ENCODE measurements at places on chromosomes 2 and 18.

DNA sequence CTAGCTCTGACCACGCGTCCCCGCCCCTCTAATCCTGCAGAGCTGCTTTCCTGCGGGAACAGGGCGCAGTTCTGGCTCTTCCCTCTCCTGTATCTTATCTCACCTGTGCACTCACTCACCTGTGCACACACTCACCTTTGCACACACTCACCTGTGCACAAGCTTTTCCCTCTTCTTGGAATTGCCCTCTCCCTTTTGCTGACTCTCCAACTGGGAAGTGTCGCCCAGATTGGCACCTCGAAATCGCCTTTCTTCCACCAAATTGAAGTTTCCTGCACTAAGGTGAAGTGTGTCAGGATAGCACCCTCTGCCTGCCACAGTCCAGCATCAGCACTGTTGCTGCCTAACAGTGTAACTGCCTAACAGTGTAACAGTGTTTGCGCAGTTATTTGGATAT is 566 bp upstream of the CMPK2 start:
- H3K4me1 ChIP-seq: peaks cover 16% of the 10 kb centered on the region
- H3K4me3 ChIP-seq: peak overlapping the region; percentile 88
- H3K27me3 ChIP-seq: no peaks in the 10 kb centered on the region
- no peak for DNase-seq

GRCh38 chr2:36289731-36290130 is 65.8 kb upstream of the CRIM1 start:
- no peaks in the 10 kb centered on the region for H3K27me3 ChIP-seq
- peaks cover 1% of the 10 kb centered on the region for H3K4me1 ChIP-seq

- peaks cover 15% of the 10 kb centered on the region for H3K36me3 ChIP-seq
- H3K4me1 ChIP-seq: peaks cover 2% of the 10 kb centered on the region
- DNase-seq: no peak
- H3K27ac ChIP-seq: no peak overlapping the region
- H3K27me3 ChIP-seq: no peaks in the 10 kb centered on the region
Observed at GRCh38 chr2:8821276-8822217, 15.9 kb downstream of the KIDINS220 start.

DNA sequence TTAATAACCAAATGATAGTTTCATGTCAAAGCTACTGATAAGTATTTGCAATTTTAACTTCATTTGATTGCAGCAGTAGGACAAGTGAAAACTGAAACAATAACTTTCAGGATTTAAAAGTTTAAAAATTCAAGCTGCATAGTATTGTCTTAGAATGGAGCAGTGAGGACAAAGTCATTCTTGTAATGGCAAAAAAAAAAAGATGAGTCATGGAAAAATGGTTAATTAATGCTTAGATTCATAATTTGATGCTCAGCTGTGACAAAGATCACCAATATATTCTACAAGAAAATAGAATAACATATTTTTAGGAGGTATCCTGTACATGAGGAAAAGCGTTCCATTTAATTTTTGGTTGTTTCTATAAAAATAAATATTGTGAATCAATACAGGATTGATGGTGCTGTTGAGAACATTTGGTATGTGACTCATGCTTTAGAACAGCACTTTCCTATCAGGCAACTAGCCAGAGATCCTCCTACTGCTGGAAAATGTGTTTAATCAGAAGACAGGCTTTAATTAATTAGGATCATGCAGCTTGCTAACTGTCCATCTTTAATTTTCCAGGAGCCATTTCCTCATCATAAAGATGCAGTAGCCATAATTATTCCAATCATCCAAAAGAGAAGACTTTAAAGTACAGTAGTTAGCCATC is 239.0 kb upstream of the MMADHC start:
- no peaks in the 10 kb centered on the region for H3K27me3 ChIP-seq
- no peaks in the 10 kb centered on the region for H3K4me1 ChIP-seq
- DNase-seq: no peak
- H3K36me3 ChIP-seq: no peaks in the 10 kb centered on the region

- no peaks in the 10 kb centered on the region for H3K27me3 ChIP-seq
- no peak overlapping the region for H3K4me3 ChIP-seq
- no peak for DNase-seq
- peaks cover 77% of the 10 kb centered on the region for H3K4me1 ChIP-seq
- no peak overlapping the region for H3K27ac ChIP-seq
Observed at GRCh38 chr2:238285653-238286082, 2.7 kb downstream of the PER2 start.

- peaks cover 60% of the 10 kb centered on the region for H3K4me1 ChIP-seq
- H3K27ac ChIP-seq: peak overlapping the region; percentile 93
- peaks cover 42% of the 10 kb centered on the region for H3K36me3 ChIP-seq
- H3K4me3 ChIP-seq: peak overlapping the region; percentile 29
- no peak for DNase-seq
Observed at GRCh38 chr18:77124452-77124922, 8.1 kb downstream of the MBP start.

DNA sequence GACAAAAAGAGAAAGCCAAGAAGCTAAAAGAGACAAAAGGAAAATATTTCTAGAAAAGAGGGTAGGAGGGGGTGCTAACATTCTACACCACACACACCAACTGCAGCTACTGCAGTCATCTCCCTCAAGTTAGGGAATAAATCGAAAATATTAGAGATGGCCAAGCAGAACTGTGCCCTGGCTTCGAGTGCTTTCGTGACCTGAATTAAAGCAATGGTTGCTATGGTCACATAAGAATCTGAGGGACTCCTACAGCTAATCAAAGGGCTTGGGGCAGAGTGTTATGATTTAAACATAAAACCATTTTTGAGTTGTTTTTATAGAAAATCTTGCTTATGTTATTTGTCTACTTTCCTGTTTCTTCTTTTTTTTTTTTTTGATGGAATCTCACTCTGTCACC is 159.6 kb upstream of the HNRNPA3 start:
- no peak overlapping the region for H3K27ac ChIP-seq
- H3K4me3 ChIP-seq: no peak overlapping the region
- H3K27me3 ChIP-seq: peaks cover 7% of the 10 kb centered on the region
- H3K36me3 ChIP-seq: no peaks in the 10 kb centered on the region
- H3K4me1 ChIP-seq: no peaks in the 10 kb centered on the region
- no peak for DNase-seq

DNA sequence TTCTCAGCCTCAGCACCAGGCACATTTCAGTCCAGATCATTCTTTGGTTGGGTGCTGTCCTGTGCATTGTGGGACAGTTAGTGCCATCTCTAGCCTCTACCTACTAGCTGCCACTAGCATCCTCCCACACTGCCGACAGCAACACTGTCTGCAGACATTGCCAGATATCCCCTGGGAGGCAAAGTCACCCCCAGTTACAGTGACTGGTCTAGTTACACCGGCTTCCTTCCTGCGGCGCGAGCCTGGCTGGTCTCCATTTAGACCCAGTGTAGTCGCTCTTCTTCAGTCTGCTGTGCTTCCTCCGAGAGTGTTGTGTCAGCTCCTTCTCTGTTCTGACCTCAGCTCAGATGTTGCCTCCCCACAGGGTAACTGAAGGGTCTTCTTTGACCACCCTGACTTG is 283.1 kb downstream of the PHLPP1 start:
- no peak overlapping the region for H3K27ac ChIP-seq
- peaks cover 14% of the 10 kb centered on the region for H3K4me1 ChIP-seq
- no peak overlapping the region for H3K4me3 ChIP-seq
- DNase-seq: no peak
- H3K36me3 ChIP-seq: no peaks in the 10 kb centered on the region

DNA sequence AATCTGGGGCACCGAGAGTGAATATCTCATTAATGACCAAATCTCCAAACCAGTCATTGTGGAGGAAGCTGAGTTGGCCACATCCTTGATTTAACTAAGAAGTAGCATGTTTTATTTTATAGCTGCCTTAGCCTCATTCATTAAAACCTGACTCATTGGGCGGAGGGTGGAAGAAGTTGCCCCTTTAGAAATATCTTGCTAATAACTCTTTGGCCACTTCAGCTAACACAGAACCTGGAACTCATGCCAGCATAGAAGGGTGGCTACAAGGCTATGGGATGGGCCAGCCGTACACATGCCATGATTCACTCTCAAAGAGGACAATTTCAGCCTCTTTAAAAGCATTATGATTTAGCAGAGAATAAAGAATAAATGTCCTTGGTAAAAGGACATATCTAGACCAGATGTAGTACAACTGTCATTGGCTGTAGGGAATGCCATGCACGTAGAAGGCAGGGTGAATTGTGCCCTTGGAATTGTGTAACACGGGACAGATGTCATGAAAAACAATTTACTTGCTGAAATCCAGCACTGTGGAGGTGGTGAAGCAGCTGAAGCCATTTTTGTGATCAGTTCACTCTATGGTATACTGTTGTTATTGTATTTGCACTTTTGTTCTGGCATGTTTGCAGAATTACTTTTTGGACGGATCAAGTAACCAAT is 330.0 kb downstream of the PLCL1 start:
- peaks cover 7% of the 10 kb centered on the region for H3K27me3 ChIP-seq
- no peak overlapping the region for H3K27ac ChIP-seq
- H3K36me3 ChIP-seq: no peaks in the 10 kb centered on the region
- no peak for DNase-seq
- no peaks in the 10 kb centered on the region for H3K4me1 ChIP-seq

DNA sequence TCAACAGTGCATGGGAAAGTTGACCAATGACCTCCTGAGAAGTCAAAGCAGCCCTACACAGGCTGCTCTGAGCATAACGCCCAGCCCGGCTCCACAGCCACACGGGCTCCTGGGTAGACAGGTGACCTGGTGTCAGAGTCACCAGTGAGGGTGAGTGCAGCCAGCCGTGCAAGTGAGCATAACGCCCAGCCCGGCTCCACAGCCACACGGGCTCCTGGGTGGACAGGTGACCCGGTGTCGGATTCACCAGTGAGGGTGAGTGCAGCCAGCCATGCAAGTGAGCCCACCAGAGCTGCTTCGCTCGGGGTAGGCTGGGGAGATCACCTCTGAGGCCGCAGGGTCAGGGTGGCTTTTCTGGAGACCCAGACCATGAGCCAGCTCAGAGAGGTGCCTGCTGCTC is 94.3 kb upstream of the TMEM18 start:
- peaks cover 2% of the 10 kb centered on the region for H3K36me3 ChIP-seq
- no peak overlapping the region for H3K27ac ChIP-seq
- H3K4me3 ChIP-seq: no peak overlapping the region

- H3K4me1 ChIP-seq: no peaks in the 10 kb centered on the region
- H3K27me3 ChIP-seq: no peaks in the 10 kb centered on the region
- H3K36me3 ChIP-seq: no peaks in the 10 kb centered on the region
- H3K27ac ChIP-seq: no peak overlapping the region
Observed at GRCh38 chr2:141259683-141260082, 871.1 kb downstream of the LRP1B start.

DNA sequence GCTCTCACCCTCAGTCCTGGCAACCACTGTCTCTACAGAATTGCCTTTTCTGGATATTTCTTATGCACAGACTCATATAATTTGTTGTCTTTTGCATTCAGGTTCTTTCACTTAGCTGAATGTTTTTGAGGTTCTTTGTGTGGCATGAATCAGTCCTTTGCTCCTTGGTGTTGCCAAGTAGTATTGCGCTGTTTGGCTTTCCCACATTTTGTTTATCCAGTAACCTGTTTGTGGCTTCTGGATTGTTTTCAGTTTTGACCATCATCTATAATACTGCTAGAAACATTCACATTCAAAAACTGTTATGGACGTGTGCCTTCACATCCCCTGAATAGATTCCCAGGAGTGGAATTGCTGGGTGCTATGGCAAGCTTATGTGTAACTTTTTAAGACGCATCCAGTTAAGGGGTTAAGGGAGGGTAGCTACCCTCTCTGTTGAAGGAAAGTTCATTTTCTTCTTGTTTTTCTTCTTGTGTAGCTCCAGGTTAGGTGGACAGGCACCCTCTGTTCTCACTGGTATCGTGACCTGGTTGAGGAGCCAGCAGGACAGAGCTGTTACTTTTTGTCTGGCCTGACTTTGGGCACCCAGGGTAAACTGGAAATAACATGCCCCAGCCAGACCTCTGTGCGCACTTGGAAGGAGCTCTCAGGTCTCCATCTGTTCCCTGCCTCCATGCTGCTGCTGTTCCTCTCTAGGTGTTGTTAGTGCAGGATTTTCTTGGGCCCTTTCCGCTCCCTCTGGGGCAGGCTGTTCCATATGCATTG is 29.6 kb downstream of the ARHGAP25 start:
- H3K27me3 ChIP-seq: no peaks in the 10 kb centered on the region
- H3K36me3 ChIP-seq: peaks cover 48% of the 10 kb centered on the region
- H3K4me1 ChIP-seq: peaks cover 91% of the 10 kb centered on the region
- no peak for DNase-seq

- no peaks in the 10 kb centered on the region for H3K4me1 ChIP-seq
- H3K27me3 ChIP-seq: no peaks in the 10 kb centered on the region
- no peaks in the 10 kb centered on the region for H3K36me3 ChIP-seq
Observed at GRCh38 chr2:70204452-70204851, 13.6 kb upstream of the C2orf42 start.

DNA sequence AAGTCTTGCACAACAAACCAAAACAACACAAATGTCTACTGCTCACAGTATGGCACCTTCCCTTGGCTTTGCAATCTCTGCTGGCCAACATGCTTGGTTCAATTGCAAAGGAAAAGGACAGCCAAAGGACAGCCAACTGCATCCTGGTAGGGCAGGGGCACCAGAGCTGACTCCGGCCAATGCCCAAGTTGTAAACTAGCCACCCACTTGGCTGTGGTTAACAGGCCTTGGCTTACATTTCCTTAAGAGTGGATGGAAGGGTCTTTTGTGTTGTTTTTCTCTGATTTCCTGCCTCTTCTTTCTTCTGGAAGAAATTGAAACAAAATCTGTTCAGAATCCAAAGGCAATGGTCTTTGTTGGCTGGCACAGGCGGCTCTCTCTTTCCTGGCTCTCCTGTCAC is 119.1 kb upstream of the TRIB2 start:
- H3K36me3 ChIP-seq: no peaks in the 10 kb centered on the region
- H3K27ac ChIP-seq: no peak overlapping the region
- DNase-seq: no peak
- peaks cover 15% of the 10 kb centered on the region for H3K27me3 ChIP-seq

- no peak overlapping the region for H3K27ac ChIP-seq
- no peaks in the 10 kb centered on the region for H3K27me3 ChIP-seq
- peak; percentile 15 for DNase-seq
- peaks cover 8% of the 10 kb centered on the region for H3K4me1 ChIP-seq
- no peaks in the 10 kb centered on the region for H3K36me3 ChIP-seq
Observed at GRCh38 chr2:237122214-237122666, 36.6 kb downstream of the COPS8 start.

- DNase-seq: no peak
- no peaks in the 10 kb centered on the region for H3K36me3 ChIP-seq
- no peak overlapping the region for H3K4me3 ChIP-seq
- no peaks in the 10 kb centered on the region for H3K27me3 ChIP-seq
Observed at GRCh38 chr18:79872527-79873444, 75.0 kb downstream of the KCNG2 start.

DNA sequence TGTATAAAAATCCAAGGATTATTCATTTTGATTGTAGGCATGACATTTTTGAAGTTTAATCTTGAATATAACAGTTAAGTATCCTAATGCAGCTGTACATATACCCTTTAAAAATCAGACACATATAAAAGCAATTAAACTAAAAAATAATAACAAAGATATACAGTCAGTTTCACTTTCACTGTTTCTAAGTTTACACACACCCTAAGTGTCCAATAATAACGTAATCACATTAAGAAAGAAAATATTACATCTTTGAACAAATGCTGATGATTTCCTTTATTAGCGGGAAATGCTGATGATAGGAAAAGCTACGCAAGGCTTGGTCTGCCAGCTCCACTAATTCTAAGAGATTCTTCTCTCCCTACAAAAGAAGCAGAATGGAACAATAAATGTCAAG is 38.8 kb downstream of the RTTN start:
- no peak overlapping the region for H3K4me3 ChIP-seq
- H3K27ac ChIP-seq: no peak overlapping the region
- H3K27me3 ChIP-seq: no peaks in the 10 kb centered on the region
- DNase-seq: no peak
- H3K4me1 ChIP-seq: no peaks in the 10 kb centered on the region
